ENCODE measurements at places on chromosomes 16 and 17. TPM values are rescaled to one million over a fixed set of nuclear protein-coding genes. Genes with fewer than 3 reads are reported as not detected.

Gene KRTAP4-9
- total RNA-seq = not detected

Gene CD7
- not detected for total RNA-seq

Gene GGT6
- not detected for total RNA-seq

Gene KRT25
- total RNA-seq = not detected

Gene PGP
- total RNA-seq = 16.6 TPM

Gene FGF11
- 0.94 TPM for total RNA-seq

Gene HSF4
- total RNA-seq = 0.45 TPM

Gene CDH1
- not detected for total RNA-seq

Gene GJC1
- total RNA-seq = 7.8 TPM

Gene KRTAP4-5
- total RNA-seq = not detected

Gene EEF2K
- total RNA-seq = 28.0 TPM

Gene LYRM1
- total RNA-seq = 49.1 TPM

Gene CDH11
- total RNA-seq = 91.9 TPM

Gene FBXW10B
- total RNA-seq = 0.09 TPM

Gene MSLN
- total RNA-seq = not detected

Gene RTN4RL1
- total RNA-seq = not detected

Measured in endothelial cell of coronary artery (primary cell).